CD4-positive, alpha-beta T cell treated with Interleukin-2 at 100 ng/mL for 4 hours (primary cell): ENCODE measurements at places on chromosomes 12 and 14.

DNA sequence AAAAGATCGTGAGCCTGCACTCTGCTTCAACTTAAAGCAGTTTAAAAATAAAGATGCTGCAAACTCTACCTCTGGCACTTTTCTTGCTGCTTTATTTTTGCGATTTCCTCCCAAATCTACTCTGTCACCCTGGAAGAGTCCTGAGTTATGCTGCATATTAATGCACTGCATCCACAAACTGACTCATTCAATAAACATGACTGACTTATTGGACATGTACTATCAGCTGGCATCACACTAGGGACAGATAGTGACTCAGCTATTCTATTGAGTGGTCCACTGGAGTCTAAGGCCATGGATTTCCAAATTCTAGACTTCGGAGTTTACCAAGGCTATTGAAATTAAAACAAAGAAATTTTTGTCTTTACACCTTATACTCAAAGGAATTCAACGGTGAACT lies 90.7 kb upstream of the PTPRR start:
- DNase-seq = no peak

DNA sequence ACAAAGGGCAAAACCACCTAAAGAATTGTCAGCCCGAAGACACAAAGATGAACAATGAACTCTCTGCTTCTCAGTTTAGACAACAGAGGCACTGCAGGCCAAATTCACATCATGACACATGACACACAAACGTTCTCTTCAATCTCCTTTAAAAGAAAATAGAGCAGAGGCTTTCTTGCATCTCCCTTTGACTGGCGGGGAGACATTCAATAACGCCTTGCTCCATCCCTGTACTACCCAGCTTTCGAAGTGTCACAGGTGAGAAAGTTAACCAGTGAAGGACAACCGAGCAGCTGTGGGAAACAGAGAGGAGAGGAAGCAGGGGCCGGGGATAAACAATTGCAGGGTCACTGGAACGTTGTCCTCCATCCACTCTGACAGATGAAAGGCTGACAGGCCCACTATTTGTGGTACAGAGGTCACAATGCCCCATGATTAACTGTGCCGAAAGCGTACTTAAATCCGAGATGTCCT lies 130.8 kb downstream of the PHLDA1 start:
- DNase-seq = no peak

- DNase-seq = no peak
Observed at GRCh38 chr12:4441355-4442335, 4.0 kb downstream of the FGF6 start.

- DNase-seq = no peak
Observed at GRCh38 chr14:97390096-97390724, 593.0 kb downstream of the VRK1 start.

DNA sequence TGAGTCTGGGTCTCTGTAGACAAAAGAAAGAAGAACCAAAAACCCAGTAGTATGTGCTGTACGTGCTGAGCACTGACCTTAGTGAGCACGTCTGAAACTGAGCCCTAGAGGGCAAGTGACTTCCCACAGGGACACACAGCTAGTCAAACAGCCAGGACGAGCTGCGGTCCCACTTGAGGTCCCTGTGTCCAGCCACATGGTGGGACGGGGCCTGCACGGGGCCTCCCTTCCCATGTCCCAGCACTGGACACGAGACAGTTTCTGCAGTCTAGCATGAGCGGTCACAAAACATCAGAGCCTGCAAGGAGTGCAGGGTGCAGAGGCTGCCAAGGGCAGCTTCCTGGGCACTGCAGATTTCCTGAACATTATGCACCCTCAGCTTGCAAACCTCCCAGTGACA lies 121.6 kb downstream of the NCOR2 start:
- no peak for DNase-seq

DNA sequence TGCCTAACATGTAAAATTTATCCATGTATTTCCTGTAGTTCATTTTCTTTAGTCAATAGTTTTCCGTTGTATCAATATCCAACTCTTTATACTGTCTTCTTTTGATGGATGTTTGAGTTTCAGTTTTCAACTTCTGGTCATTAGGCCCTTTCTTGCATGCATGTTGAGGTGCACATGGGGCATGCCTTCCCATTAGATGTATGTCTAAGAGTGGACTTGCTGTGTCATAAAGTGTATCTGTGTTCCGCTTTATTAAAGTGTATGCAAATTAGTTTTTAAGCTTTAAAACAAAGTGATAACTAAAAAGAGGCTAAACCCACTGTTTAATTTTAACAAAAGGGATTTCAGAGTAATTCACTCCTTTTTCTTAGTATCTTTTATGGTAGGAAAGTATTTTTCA lies 441.1 kb downstream of the PCNX1 start:
- no peak for DNase-seq

DNA sequence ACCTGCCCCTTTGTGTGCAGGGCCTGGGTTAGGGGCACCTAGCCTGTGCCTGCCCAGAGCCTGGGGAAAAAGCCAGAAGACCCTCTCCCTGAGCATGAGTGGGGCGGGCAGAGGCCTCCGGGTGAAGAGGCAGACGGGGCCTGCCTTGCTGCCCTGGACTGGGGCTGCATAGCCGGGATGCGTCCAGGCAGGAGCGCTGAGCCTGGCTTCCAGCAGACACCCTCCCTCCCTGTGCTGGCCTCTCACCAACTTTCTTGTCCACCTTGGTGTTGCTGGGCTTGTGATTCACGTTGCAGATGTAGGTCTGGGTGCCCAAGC lies 216.1 kb downstream of the TMEM121 start:
- DNase-seq = no peak

GRCh38 chr12:75848431-75848925 lies 183.1 kb downstream of the PHLDA1 start:
- no peak for DNase-seq

GRCh38 chr12:100666588-100666987 lies 93.1 kb downstream of the GAS2L3 start:
- no peak for DNase-seq

- DNase-seq = no peak
Observed at GRCh38 chr14:37124614-37125013, 47.8 kb downstream of the SLC25A21 start.

- peak; percentile 26 for DNase-seq
Observed at GRCh38 chr12:6333566-6333965, 8.3 kb downstream of the TNFRSF1A start.

DNA sequence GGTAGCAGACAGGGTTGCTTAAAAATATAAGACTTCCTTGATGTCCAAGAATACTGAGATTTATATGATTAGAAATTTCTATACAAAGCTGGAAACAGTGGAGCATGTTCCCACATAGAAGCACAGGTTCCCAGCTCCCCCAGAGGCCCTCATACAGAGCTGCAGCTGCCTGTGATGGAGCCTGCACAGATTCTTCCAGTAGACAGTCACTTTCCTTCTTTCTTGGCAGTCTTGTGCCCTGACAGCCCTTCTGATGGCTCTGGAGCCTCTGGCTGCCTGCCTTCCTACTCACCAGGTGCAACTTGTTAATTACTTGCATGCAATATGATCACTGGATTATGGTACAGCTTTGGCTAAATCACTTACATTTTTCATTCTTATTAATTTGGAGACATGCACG lies 44.4 kb downstream of the BICD1 start:
- DNase-seq = no peak

DNA sequence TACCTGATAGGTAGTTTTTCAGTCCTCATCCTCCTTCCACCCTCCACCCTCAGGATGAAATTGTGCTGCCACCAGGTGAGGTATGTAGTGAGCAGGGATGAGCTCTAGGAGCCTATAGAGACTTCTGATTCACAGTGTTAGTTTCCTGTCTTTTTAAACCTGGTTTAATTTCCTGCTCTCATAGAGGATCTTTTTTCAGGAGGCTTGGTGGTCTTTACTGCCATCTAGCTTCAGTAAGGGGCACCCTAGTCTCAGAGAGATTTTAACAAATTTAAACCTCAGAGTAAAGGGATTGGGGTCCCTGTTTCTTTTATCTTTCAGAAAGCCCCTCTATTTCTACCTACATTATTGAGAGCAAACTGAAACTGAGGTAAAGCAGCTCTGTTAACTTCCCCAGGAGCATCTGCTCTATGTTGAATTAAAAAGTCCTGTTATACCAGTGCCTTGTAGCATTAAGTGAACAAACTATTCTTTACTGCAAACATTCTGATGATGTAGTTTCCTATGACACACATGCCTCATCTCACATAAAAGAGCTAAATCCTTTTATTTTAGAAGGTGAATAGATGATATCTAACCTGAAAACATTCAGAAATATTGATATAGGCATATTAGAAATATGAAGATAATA lies 172.2 kb upstream of the DDHD1 start:
- DNase-seq = no peak

DNA sequence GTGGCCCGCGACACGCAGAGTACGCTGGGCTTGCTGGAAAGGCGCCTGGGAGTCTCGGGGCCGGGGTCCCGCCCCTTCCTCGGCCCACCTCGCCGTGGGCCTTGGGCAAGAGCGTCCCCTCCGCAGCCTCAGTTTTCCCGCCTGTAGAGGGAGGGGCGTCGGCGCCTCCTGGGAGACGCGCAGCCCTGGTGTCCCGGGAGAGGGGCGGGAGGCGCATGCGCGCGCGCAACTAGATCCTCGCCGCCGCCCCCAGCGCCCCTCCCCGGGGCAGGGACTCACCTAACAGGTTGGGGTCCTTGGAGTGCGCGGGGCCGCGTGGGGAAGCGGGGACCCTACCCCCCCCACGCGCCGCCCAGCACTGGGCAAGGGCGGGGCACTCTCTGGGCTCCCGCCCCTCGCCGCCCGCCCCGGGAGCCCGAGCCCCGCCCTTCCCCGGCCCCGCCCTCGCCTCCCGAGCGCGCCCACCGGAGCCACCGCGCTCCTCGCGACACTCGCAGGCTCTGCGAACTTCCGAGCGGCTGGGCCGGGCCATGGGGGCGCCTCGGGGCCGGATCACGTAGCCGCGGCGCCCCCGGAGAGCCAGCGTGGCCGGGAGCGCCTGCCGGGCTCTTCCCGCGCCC lies at the start of gene KIF26A:
TSS of gene KIF26A (plus strand) at position 490 of the 620 bp plus-strand sequence. CDS start 136 bp downstream, outside the sequence.
- DNase-seq = no peak

GRCh38 chr14:79732911-79733655 lies 478.2 kb downstream of the DIO2 start:
- DNase-seq = no peak

DNA sequence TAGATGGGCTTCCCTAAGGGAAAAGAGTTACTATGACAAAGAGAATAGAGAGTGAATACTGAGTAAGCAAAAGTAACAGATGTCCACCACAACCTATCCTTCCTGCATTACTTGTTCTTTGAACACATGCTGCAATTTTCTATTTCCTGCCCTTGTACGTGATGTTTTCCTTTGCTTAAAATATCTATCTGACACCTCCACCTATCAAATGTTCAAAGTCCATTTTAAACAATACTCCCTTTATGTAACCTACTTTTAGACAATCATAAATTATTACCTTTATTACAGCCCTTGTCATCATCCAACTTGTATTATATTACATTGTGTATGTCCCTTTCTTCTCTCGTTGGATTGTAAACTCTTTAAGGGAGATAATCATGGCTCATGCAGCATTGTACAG lies 147.2 kb upstream of the DYRK2 start:
- DNase-seq = no peak

DNA sequence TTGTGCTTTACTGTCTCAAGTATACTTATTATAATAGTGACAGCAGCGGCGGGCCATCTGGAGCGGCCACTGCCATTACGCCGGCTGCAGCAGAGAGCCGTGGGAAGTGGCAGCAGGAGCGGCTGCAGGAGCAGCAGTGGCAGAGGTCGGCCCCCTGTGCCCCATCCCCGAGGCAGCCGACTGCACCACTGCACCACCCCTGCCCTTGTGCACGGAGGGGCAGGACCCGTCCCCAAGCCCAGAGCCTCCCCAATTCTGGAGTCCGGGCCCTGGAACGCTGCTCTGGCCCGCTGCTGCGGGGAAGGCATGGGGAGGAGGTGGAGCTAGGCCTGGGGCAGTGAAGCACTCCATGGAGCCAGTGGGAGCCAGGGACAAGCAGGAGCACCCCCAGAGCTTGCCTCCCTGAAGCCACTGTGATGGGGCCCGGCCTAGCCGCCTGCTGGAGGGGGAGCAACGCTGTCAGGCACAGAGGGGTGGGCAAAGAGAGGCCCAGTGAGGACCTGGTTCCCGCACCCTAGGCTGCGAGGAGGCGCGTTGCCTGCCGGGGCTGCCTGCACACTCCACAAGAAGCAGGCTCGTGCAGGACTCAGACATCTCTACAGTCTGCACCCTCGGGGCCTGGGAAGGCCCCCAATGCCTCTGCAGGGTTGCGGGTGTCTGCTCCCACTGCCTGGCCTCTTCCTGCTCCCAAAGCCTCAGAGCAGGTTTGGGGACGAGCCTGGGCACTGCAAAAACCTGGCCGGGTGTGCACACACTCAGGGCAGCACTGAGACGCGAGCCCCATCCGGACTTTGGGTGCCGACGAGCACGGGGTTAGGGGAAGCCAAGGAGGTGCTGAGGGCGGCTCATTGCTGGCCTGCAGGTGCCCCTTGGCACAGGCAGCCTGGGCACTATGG lies 74.2 kb upstream of the RASSF8 start:
- no peak for DNase-seq

DNA sequence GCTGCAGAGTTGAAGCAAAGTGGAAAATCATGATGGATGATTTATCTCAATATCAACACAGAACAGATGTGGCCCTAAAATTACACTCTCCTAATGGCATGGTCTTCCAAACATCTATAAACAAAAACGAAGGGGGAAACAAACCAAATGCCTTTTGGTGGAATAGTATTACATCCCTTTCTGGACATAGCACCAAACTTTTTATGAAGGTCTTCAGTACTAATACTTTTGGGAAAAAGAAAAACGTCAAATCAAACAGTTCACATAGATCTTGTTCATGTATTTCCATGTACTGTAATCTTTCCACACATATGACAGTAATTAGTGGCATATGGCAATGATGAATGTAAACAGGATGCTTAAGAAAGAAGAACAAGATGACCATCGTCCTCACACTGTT lies 22.9 kb upstream of the ANAPC7 start:
- DNase-seq = no peak

DNA sequence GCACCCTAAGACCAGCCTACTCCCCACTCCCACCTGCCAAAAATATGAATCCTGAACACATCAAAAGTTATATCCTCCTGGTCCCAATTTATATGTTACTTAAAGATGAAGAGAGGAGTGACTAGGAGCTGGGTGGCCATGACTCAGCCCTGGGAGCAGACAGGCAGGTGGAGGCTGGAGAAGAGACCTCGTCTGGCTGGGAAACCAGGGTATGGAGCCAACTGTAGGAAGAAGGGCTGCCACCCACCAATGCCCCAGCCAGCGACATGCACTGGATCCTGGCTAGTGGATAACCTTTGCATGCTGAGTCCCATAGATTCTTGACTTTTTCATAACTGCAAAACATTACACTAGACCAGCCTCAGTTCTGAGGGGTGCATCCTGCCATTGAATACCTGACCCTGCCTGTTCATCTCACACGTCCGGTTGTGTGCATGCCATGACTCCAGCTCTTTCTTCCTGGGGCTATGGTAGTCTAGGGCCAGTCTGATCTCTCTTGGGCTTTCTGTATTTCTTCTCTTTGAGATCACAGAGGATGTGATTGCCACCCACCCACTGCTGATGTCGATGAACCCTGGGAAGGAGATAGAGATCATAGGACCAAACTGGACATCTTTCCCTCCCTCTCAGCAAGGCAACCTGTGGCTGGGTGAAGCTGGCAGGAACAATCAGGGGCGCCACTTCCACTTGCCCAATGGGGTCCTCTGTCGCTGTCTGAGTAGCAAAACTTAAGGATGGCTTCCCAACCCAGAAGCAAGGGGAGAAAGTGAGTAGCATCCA lies 69.6 kb upstream of the DDX11 start:
- DNase-seq = no peak
